Activated T-helper 9 cell treated with anti-CD3 and anti-CD28 coated beads, Interleukin-2, amount 50 U/mL, for 16 hours (primary cell): ENCODE measurements at places on chromosomes 1 and 21.

GRCh38 chr21:39258207-39258606 is 55.2 kb downstream of the BRWD1 start:
- no peak for DNase-seq

DNA sequence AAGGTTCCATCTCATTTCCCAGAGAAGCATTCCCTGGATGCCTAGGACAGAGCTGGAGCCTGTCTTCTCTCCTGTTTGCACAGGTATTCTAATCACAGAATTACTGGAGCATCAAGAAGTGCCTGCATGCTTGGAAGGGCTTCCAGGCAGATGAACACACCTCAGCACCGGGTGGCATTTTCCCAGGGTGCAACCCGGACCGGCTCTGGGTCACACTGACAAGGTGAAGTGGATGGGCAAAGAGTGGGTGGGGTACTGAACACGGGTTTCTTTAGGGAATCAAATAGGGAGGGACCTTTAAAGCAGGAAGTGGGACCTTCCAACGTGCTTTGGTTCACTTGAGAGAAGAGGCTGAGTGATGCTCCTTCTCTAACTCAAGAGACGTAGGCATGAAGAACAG is 7.1 kb upstream of the PEF1 start:
- DNase-seq, result no peak

DNA sequence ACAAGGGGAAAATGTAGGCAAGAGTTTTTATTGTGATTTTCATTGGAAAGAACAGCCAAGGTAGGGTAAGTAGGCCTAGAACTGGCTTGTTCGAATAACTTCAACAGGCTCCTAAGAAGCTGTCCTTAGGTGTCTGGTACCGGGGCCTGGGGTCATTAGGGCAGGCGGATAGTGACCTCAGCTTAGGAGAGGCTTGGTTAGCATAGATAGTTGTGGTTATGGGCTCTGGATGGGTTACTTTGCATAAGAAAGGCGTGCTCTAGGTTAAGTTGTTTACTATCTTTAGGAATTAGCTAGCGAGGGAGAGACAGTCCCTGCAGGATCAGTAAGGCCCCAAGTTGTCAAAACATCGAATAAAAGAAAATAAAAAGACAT is 20.7 kb upstream of the HPCAL4 start:
- DNase-seq, result no peak

DNA sequence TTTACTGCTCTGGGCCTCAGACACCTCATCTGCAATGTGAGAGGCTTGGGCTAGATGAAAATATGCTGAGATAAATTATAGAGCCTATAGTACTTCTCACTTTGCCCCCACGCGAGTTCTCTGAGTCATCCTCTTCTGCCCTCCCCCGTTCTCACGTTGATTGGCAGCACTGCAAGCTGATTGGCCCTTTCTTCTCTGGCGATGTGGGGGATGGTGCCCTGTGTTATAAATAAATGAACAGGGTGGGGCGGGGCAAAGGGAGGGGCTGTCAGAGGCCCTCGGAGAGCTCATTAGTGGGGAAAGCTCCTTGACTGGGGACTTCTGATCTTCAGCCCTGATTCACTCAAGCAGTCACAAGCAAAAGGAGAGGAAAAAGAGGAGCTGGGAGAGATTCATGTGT is 64.3 kb upstream of the ZC3H12A start:
- DNase-seq, result no peak

- DNase-seq, result no peak
These were observed 8.2 kb downstream of the HCRTR1 start for GRCh38 chr1:31625561-31626222.

- DNase-seq, result no peak
These were observed 61.8 kb upstream of the COA6 start for GRCh38 chr1:234311414-234311813.

DNA sequence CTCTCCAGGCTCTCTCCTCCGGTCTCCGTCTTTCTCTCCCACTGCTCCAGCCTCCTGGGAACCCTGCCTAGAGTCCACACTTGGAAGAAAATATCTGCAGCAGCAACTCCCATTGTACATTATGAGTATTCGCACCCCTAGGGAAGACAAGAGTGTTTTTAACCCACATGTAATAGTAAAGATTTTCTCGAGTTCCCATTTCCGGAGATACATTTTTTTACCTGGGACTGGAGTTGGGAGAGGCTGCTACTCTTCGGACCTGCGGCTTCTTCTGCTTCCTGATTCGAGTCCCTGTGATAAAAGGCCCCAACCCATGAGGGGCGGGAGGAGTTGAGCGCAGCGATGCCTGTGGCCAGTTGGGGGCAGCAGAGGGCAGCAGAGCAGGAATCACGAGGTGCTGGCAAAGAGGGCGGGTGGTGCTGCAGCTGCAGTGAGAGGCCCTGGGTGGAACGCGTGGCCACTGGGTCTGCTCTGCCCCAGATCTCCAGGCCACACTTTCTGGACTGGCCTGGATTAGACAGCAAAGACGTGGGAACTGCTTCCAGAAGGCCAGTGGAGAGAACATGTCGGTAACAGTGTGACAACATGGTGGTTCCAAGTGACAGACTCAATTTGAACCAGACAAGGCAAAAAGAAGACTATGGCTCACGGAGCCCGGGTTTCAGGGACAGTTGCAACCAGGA is 221.0 kb upstream of the CSF3R start:
- peak; percentile 16 for DNase-seq

DNA sequence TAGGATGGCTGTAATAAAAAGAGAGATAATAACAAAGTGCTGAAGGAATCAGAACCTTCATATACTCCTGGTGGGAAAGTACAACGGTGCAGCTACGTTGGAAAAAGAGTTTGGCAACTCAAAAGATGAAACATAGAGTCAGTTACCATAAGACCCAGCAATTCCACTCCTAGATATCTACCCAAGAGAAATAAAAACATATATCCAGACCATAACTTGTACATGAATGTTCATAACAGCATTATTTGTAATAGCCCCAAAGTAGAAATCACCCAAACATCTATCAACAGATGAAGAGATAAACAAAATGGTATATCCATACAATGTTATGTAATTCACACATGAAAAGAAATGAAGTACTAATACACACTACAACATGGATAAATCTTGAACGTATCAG is 30.5 kb upstream of the DNAH14 start:
- DNase-seq, result no peak

DNA sequence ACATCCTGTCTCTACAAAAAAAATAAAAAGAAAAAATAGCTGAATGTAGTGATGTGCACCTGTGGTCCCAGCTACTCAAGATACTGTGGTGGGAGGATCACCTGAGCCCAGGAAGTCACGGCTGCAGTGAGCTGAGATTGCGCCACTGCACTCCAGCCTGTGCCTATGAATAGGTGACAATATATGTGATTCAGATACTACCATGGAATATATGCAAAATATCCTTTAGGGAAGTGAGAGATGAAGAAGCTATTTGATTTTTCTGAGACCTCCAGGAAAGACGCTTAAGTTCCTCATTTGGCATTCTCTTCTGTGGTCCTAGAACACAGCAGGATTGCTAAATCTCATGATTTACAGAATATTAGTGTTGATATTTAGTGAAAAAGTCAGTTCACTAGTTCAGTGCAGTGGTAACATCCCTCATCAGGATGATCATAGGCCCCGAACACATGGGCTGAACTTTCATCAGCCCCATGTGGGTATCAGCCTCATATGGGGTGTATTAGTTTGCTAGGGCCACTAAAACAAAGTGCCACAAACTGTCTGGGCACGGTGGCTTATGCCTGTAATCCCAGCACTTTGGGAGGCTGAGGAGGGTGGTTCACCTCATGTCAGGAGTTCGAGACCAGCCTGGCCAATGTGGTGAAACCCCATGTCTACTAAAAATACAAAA is 6.0 kb upstream of the VASH2 start:
- DNase-seq, result no peak

DNA sequence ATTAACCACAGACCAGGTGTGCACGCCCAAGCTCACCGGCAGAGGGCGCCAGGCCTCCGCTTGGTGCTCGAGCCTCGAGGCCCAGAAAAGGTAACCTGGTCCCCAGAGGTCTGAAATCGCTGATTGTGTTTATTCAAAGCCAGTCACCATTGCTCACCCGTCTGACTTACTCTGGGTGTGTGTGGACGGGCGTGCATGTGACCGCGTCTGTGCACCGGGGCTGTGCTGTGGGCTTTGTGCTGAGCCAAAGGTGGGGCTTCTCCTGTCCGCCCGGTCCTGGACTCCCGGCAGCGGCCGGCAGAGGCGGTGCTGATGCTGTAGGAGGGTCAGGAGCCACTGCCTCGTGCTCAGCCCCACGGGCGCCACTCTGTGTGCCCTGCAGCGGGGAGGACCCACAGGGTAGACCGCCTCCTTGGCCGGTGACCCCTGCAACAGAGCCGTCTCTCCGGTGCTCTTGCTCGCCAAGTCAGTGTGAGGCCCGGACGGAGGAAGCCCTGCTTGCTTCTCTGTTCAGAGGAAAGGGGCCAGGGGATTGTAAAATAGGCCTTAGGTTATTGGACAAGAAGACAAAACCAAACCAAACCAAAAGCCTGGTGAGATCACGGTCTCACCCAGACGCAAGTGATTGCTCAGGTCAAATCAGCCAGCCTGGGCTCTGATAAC is 32.0 kb upstream of the BTG2 start:
- DNase-seq, result peak; percentile 89

- DNase-seq, result no peak
These were observed 86.1 kb upstream of the CD53 start for GRCh38 chr1:110786802-110787327.

- no peak for DNase-seq
These were observed 46.4 kb upstream of the SOD1 start for GRCh38 chr21:31612894-31613785.
